ENCODE measurements at places on chromosomes 6 and 20. TPM values are rescaled to one million over a fixed set of nuclear protein-coding genes. Genes with fewer than 3 reads are reported as not detected.

The CLIC5 gene
- total RNA-seq = not detected

The SULF2 gene
- 20.7 TPM for total RNA-seq

The HNF4A gene
- total RNA-seq = 14.5 TPM

The RAB32 gene
- total RNA-seq = 46.2 TPM

The PREX1 gene
- total RNA-seq = 12.1 TPM

The RNF217 gene
- 9.5 TPM for total RNA-seq

The RIMS1 gene
- total RNA-seq = not detected

The DPPA5 gene
- not detected for total RNA-seq

The ADGRF4 gene
- total RNA-seq = 8.7 TPM

The OTOR gene
- total RNA-seq = not detected

All from A549 treated with RU486 at 1 μM for 4 hours (cell line).